ENCODE measurements at places on chromosomes 7 and 10. TPM values are rescaled to one million over a fixed set of nuclear protein-coding genes. Genes with fewer than 3 reads are reported as not detected.

DNA sequence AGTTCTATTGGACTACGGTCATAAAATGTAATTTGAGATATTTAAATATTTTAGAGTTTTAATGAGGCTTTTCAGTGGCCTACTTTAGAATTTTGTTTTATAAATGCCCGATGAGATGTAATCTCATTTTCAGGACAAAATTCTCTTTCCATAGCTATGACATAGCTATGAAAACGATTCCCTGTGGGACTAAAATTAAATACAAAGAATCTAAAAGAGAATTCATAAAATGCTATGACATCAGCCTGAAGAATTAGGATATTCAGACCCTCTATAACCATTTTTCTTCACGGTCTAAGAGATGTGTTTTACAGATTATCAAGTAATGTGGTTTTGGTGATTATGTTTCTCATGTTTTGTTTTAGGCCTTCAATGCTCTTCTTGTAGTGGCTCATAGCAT is 48.2 kb upstream of the ODAD2 start:
- DNase-seq: no peak

DNA sequence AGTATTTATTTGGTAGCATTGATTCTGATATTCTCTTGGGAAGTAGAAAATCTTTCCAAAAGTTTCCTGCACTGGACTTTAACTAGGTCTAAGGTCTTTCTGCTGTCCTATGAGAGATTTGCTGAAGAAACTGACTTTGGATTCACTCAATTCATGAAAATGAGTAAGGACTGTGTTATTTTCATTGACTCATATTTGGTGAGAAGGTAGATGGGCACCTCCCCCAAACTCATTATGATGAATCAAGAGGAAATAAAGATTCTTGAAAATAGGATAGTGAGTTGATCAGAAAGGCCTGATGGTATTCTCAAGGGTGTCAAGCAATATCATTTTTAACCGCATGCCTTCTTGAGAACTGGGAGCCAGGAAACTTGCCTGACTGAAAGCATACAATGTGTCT is 110.3 kb downstream of the RNF133 start:
- DNase-seq: no peak

DGKI gene
- total RNA-seq: 0.65 TPM

DNA sequence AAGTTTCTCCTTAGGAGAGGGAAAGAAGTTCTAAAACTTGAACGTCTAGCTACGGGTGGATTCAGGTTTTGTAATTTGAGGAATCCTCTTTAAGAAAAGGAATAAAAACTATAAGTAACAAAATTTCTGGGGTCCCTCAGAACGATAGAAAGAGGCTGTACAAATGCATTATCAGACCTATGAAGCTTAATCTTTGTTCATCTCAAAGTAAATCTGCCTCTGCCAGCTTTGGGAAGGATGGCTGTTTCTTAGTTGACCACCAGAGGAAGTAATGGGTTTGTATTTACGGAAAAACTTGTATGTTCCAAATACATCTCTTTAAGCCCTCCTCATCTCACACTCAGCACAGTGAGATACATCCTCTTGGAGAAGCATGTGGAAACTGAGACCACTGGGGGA is 864 bp downstream of the PSTK start:
- DNase-seq: peak; percentile 11

GRCh38 chr10:124650263-124650662 is 93.9 kb downstream of the FAM53B start:
- DNase-seq: peak; percentile 50

INHBA gene
- total RNA-seq: not detected

GRCh38 chr10:80165173-80165572 is 32.6 kb downstream of the PLAC9 start:
- DNase-seq: no peak

DNA sequence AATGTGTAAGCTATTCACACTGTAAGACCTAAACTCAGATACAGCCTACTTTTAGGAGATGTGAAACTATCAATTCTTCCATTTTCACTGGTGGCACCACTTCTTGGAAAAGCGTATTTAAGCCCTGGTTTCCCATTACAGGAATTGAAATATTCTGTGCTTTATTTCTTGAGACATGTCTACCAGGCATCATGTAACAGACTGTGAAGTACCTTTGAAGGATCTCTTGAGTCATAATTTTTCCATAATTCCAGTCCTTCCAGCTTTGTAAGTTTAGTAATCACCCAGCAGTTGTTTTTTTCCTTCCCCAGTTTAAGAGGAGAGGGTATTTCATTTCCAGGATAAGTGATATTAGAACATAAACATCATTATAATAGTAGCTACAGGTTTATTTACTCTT is 186.0 kb upstream of the PRPS1L1 start:
- DNase-seq: no peak

Data from activated CD8-positive, alpha-beta T cell treated with anti-CD3 and anti-CD28 coated beads for 36 hours (primary cell).